ENCODE measurements at places on chromosomes 12 and 14.

DNA sequence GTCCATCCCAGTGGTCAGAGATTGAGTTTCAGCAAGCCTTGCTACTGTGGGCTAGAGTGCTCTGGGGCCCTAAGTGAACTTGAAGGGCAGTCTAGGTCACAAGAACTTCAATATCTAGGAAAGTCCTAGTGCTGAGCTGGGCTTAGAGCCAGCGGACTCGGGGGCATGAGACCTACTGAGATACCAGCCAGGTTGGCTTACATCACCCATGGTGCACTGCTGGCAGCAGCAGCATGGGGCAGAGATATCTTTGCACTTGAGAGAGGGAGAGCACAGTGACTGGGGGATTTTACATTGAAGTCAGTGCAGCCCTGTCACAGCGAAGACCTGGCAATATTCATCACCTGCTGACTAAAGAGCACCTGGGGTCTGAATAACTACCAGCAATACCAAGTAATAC is 158.3 kb upstream of the PRKD1 start:
- no peak for DNase-seq

DNA sequence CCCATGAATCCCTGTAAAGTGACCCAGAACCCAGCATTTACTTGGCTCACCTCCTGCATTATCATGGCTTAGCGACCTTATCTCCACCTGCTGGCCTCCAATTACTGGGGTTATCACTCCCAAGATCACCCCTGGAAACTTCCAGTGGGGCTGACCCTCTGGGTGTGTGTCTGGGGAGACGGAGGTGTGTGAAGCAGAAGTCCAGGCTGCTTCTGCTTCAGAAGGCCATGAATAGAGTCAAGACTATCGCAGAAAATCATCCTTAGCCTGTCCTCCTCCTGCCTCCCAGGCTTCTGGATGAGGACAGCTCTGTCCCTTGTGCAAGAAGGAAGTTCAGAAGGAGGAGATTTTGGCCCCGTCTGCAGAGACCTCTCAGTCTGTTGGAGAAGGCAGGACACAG is 408 bp upstream of the KRT72 start:
- DNase-seq: no peak

GRCh38 chr12:91191513-91192111 is 9.0 kb upstream of the DCN start:
- DNase-seq: no peak

DNA sequence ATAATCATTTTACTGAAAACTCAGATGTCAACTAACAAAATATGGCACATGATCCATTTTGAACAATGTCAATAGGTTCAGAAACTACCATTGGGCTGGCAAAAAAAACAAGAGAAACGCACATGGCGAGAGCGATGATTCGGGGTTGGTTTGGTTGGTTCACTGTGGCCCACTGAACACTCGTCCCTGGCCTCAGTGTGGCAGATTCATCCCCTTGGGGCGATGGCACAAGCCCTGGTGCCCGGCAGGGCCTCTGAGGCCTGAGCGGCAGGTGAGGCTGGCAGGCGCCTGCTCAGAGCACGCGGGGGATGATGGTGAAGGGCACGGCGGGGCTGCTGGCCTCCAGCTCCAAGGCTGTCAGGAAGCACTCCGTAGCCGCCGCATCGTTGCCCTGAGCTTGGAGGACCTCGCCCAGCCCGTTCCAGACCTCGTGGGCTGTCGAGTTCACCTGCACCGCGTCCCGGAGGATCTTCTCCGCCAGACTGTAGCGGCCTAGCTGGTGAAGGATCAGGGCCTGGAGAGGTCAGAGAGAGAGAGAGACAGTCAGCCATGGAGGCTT is 144.3 kb downstream of the CALM1 start:
- no peak for DNase-seq

GRCh38 chr12:111519083-111519482 is 80.0 kb downstream of the ATXN2 start:
- DNase-seq: no peak

DNA sequence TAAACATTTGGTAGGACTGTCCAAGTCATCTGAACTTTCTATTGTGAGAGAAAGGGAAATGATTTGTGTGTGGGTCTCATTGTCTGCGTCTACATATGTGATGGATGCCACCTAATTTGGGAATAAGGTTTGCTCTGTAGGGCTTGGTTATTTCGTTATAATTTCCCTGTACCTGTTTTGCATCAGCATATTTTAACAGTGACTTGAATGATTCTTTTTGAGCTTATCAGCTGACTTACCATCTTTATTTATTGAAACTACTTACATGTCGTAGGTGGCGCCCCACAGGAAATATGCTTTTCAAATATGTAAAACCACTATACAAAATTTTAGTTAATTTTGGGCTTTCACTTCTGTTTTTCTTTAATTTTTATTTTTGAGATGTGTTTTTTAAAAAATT is 56.5 kb upstream of the BCAT1 start:
- DNase-seq: no peak

DNA sequence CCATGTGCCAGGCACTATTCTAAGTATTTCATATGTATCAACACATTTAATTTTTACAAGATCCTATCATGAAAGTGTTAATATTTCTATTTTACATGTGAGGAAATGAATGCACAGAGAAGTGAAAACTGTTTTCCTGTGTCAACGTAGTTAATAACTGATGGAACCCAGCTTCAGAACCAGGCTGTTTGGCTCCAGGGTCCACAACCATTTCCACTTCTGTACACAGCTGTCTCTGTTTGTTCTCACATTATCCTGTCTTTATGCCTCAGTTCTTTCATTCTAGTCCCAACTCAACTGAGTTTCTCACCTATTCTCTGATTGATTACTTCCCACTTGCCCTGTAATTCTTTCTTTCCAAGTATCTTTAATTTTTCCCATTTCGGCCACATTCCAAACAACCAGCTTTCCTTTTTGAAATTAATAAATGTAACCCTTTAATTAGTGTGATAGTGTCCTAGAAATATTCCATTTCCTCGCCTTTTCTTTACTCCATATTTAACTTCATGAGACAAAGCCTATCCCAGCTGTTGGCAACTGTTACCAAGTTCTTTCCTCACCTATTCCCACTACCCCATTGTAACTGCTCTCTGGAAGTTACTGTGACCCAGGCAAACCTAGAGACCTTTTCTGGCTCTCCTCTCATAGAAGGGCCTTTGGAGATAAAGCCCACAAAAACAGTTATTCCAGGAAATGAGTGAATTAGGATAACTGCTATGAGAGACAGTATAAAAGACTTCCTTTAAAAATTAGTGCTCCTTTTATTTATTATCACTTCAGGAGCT is 218.7 kb downstream of the RASSF9 start:
- DNase-seq: no peak

- no peak for DNase-seq
Measured at GRCh38 chr12:89166121-89166520, 186.2 kb downstream of the DUSP6 start.

DNA sequence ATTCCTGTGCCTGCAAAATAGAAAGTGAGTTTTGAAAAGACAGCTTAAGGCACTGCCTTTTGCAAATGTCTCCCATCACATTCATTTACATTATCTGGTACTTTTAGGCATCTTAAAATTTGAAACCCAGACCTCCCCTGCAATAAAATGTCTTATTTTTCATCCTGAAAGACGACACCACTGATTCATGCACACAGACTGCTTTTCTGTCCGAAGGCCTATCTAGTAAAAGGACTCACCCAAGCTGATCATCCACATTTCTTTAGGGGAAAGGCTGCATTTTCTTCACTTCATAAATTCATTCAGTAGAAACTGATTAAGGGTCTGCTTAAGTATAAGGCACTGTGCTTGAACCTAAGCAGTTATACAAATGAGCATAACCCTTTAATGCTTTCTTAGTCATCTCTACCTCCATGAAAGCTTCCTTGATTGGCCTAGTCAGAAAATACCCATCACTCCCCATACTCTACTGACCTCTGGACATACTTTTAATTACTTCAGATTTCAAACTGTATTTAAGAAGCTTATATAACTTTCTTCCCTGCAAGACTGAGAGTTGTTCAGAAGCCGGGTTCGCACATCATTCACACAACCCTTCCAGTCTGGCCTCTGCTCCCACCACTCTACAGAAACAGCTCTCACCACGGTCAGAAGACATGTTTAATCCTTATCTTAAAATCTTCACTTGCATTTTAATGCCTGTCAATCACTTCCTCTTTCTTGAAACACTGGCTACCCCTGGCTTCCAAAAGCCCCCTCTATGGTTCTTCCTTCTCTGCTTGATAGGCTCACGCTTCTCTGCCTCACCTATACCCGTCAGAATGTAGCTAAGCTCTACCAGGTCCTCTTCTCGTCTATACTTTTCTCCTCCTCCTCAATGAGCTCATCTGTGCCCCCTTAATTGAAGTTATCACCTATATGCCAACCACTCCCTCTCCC is 288.6 kb downstream of the MED13L start:
- DNase-seq: no peak

- peak; percentile 48 for DNase-seq
Measured at GRCh38 chr12:26466726-26467125, 271.4 kb downstream of the SSPN start.
